ENCODE measurements at places on chromosomes 7 and 10. TPM values are rescaled to one million over a fixed set of nuclear protein-coding genes. Genes with fewer than 3 reads are reported as not detected.

HHEX gene
- polyA plus RNA-seq = 110 TPM

BTBD16 gene
- not detected for polyA plus RNA-seq

HYAL4 gene
- polyA plus RNA-seq = not detected

PNLIP gene
- polyA plus RNA-seq = not detected

GNGT1 gene
- polyA plus RNA-seq = not detected

ADAMTS14 gene
- 32.7 TPM for polyA plus RNA-seq

DNA sequence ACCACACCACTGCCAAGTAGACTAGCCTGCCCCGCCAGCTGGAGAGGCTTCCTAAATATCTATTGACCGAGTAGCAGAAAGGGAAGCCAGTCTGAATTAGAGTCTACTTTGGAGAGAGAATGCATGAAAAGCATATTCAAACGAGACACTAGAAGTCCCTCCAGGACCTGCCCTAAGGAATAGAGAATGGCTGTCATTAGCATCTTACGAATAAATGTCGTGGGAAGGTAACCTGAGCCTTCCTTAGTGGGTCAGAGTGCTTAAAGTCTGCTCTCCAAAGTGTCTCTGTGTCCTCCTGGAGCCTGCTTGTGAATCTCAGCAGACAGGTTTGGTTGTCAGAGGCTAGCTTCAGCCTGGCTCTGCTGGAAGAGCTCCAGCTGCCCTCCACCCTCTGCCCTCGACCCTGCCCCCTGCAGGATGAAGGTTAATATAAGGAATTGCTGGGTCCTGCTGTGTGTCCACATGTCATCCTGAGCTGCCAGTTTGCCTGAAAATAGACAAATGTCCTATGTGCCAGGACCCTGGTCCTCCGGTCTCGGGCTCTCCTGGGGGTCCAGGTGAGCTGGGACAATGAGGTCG, 33.4 kb downstream of the FAM241B start:
- peak; percentile 55 for DNase-seq

DNA sequence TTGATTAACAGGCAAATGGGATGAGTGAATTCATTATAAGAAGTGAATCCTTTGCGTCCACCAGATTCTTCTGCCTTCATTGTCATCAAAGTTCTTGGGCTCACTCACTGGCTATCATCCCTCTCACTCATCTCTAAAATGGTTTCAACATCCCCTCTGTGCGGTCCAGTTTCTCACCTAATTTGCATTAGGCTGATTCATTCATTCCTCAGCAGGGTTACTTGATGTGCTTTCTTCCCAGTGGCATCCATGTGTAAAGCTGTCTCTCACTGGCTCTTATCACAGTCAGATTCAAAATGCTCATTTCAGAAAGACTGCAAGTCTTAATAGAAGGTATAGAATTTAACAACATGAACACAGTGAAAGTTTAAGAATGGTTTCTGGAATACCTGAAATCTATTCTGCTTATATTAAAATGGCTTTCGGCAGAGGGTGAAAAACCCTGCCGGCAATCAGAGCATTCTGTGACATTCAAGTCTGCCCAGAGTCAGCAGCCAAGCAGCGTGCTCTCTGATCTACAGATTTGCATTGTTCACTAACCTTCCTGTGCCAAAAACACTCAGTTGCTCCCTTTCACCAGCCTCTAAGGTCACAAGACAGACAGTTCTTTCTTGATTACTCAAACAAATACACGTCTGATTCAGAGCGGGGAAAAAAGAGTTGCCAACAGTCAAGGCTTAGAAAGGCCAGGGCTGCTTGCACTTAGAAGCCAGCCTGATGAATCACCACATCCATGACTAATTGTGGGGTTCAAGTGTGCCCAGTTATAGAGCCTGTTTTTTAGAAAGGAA, 106.7 kb downstream of the TES start:
- DNase-seq = no peak

DNA sequence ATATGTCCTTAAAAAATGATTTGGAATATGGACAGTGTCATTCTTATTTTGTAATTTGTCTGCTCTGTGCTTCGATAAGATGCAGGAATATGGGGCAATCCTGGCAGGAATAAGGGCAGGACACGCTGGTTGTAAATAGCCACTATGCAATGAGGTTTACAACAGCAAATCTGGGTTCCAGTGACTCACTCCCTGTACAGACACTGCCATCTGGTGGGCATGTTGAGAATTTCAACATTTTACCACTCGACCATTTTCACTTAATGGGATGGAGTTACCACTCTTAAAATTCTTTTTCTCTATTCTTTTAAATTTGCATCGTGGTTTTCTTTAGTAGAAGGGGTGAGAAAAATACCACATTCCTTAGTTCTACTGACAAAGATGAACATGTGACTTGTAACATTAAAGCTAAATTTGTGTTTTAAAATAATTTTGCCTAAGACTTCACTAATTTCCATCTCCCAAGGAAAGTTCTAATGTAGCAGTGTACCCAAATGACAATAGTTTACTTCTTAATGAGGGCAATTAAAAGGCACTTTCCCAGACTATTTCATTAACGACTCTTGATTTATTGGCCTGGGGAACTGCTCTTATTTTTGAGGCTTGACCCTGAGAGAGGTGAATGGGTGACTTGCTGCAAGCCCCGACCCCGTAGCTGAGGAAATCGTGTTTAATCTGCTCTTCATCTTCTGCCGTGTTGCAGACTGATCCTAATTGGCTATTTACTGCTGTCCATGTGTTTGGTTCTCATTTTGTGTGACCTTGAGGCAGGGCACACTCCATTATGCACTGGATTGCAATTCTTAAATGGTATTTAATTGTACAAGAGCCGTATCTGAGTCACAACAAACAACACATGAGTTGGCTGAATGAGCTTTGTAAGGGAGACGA, 173.6 kb upstream of the IMMP2L start:
- peak; percentile 89 for DNase-seq

GRCh38 chr7:84372155-84372621, 177.6 kb upstream of the SEMA3A start:
- DNase-seq = no peak

DNA sequence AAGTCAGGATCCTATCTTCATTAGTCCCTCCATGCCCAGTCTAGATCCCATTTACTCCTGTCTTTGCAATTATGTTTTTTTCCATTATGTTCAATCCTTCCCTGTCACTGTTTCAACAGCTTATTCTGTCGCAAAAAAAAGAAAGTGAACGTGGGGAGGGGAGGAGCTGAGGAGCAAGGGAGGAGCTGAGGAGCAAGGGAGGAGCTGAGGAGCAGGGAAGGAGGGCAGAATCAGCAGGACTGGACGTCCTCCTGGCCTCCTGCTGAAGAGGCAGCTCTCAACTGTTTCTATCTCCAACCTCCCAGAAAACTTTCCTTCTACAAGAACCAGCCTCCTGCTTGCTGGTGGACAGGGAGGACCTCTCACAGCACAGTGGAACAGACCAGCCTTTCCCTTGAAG, 26.0 kb downstream of the LARP4B start:
- DNase-seq = no peak

GRCh38 chr7:29754874-29755490, 51.3 kb upstream of the WIPF3 start:
- no peak for DNase-seq

DNA sequence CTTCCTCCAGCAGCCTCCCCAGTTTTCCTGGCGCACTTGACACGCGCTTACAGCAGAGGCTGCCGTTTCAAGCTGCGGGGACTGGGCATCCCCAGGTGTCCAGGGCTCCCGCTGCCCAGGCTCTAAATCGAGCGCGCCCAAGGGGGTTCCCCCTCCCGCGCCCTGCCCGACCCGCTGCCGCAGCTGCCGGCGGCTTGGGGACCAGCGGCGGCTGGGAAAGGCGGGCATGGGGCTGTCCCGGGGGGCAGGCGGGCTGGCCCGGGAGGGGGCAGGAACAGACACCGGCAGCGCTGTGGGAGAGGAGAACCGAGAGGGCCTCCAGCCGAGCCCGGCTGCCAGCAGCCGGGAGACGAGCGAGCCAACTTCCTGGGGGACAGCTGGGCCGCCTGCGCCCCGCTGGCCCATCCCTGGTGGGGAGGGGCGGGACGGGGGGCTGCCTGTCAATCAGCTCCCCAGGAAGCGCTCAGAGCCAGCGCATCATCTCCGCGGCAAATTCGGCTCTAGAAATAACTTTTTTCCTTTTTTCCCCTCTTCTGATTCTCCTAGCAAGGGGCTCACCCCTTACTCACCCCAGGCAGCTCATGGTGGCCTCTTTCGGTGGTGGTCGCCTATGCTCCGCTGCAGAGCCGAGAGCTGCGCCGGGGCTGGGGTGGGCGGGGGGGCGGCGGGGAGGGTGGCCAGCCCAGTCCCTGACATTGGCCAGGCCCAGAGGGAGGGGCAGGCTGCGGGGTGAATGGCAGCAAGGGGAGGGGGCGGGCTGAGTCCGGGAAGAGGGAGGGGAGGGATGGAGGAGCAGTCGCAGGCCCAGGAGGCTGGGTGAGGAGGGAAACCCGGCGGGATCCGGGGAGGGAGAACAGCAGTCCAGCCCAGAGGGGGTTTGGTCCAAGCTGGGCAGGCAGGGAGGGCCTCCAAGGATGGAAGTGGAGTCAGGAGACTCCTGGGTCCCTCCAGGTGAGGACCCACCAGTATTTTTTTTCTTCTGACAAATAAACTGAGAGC, 14.7 kb downstream of the GRID2IP start:
- no peak for DNase-seq

DNA sequence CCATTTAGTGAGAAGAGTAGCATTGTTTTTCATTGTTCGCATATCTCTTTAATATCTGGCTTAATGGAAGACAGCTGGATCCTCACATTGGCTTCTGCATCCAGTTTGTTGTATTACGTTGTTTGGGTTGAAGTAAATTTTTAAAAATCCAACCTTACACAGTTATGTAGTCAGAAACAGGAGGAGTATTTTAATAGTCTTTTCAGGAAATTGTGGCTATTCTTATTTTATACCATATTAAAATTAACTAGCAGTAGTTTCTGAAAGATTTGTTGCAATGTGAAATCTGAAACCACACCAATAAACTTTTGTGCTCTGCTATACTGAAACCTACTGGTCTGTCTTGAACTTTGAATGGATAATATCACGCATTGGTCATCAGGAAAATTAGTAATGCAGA, 27.9 kb downstream of the MYPN start:
- no peak for DNase-seq

GRCh38 chr10:91206427-91206826, 14.0 kb upstream of the PCGF5 start:
- no peak for DNase-seq

GRCh38 chr7:22731766-22732165, 4.8 kb downstream of the IL6 start:
- no peak for DNase-seq

DNA sequence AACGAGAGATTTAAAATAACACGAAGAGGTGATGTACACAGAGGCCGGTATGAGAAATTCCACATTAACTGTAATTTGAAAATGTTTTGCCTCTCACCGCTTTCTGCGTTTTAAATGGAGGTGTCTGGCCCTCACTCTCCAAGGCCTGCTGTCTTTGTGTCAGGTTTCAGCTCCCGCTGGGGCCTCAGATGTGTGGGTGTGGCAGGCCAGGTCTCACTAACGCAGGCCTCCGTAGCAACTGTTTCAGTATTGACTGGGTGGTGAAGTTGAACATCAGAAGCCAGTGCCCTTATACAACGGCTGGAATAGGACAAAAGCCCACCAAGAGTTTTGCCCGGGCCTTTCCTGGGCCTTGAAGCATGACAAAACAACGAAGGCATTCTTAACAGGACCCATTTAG, 303.1 kb downstream of the ADARB2 start:
- DNase-seq = no peak

DNA sequence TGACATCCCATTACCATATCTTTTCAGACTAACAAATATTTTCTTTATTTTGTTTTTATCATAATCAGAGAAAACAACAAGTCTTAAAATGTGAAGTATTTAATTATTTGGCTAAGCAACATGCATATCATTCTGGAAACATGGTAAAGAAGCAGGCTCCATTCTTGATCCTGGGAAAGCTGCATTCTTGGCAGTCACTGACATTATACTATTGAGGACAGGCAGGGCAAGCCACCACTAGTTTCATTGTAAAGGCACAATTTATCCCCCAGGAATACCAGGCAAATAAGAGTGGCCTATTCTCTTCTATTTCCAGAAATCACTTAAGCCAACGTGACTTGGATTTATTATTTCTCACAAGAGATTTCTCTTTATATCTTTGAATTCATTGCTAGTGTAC, 153.8 kb upstream of the AKR1E2 start:
- DNase-seq = no peak

DNA sequence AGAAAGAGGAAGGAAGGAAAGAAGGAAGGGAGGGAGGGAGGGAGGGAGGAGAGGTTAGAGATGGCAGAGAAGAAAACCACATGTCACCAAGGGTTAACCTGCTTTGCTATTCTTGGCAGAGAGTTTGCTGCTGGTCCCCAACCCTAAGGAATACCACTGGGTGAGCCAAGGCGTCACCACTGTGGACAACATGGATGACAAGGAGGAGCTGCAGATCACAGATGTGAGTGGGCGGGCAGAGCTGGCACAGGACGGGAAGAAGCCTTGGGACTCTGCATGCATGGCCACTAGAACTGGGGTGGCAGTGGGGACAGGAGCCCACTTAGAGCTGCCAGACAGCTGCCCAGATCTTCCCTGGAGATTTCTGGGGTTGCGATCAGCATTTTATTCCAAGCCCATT, 17.2 kb upstream of the MYH16 start:
- DNase-seq = no peak

DNA sequence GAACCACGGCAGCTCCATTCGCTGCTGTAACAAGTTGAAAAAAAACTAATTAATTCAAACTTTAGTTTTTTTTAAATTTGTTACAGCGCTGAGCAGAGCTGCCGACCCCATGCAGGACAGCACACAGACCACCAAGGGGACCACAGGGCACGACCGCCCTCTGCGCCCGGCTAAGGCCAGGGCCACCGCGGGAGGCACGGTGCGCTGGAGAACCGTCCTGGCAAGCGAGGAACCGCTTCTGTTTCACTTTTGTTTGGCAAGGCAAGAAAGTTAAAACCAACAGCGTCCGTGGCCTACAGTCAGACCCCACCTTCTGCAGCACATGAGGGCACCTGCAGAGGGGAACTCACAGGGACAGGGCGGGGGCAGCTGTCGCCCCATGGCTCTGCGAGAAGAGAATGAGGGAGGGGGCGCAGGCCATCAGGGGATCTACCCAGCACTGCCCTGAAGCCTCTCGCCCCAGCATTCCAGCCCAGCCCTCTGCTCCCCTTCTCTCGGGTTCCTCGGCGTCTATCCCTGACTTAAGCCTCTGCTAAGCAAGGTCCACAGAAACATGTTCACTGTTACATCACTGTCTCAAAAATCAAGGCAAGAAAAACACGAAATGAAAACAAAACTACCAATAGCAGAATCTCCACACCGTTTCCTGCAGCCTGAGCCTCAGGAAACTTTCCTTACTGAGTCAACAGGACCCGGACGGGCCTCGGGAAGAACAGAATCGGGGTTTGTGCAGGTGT, 204.4 kb downstream of the DIP2C start:
- no peak for DNase-seq

- no peak for DNase-seq
Observed at GRCh38 chr10:116686632-116687031, 55.7 kb downstream of the HSPA12A start.

GRCh38 chr10:81848514-81848913, 26.5 kb upstream of the NRG3 start:
- DNase-seq = no peak

- DNase-seq = peak; percentile 25
Observed at GRCh38 chr7:129443612-129444011, 9.4 kb downstream of the STRIP2 start.

GRCh38 chr10:70907637-70908405, 19.5 kb upstream of the PCBD1 start:
- DNase-seq = no peak

- DNase-seq = no peak
Observed at GRCh38 chr10:32955299-32955772, 2.7 kb downstream of the ITGB1 start.

Measured in K562 (cell line).